ENCODE measurements at places on chromosomes 11 and 22. TPM values are rescaled to one million over a fixed set of nuclear protein-coding genes. Genes with fewer than 3 reads are reported as not detected.
A peak's percentile ranks its signal among the peaks of the same experiment; 100 is the strongest.

DNA sequence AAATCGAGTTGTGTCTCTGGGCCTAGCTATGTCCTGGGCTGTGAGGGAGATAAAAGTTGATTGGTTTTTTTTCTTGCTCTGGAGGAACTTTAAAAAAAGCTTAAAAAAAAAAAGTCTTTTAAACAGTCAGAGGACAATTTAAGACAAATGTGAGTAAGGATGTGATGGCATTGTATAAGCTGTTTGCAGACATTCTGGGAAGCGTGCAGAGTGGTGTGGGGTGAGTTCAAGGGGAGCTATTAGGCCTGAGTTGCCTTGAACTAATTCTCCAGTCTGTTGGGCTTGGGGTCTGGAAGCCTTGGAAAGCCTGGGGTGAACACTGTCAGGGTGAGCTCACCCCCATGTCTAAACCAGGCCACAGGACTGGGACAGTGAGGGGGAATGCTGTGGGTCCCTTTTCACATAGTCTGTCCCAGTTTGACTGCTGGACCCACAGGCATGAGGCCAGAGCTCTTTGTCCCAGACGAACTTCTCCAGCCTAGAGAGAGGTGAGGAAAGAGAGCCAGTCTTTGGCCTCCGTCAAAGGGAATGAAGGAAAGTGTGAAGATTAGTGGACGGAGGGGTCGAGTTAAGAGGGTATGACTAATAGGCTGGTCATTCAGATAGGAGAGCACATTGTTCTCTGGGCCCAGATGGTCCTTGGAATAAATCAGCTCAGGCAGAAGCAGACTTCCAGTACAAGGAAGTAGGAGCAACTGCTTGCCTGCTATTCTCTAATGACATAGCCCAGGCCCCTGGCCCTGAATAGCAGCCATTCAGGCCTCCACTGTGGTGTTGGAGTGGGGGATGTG is 76.4 kb upstream of the NNMT start:
- no peak for DNase-seq

- peak; percentile 3 for DNase-seq
These were observed 40.0 kb downstream of the TENM4 start for GRCh38 chr11:79400717-79401330.

The OR2AG2 gene
- total RNA-seq = 0.18 TPM

The SLC25A18 gene
- total RNA-seq = not detected

The LYVE1 gene
- not detected for total RNA-seq

The DRD2 gene
- not detected for total RNA-seq

Measured in activated naive CD8-positive, alpha-beta T cell treated with anti-CD3 and anti-CD28 coated beads for 36 hours (primary cell).